ENCODE measurements at places on chromosomes 5 and 9. TPM values are rescaled to one million over a fixed set of nuclear protein-coding genes. Genes with fewer than 3 reads are reported as not detected.

GRCh38 chr5:103371046-103371607 is 112.6 kb downstream of the MACIR start:
- DNase-seq: no peak

DNA sequence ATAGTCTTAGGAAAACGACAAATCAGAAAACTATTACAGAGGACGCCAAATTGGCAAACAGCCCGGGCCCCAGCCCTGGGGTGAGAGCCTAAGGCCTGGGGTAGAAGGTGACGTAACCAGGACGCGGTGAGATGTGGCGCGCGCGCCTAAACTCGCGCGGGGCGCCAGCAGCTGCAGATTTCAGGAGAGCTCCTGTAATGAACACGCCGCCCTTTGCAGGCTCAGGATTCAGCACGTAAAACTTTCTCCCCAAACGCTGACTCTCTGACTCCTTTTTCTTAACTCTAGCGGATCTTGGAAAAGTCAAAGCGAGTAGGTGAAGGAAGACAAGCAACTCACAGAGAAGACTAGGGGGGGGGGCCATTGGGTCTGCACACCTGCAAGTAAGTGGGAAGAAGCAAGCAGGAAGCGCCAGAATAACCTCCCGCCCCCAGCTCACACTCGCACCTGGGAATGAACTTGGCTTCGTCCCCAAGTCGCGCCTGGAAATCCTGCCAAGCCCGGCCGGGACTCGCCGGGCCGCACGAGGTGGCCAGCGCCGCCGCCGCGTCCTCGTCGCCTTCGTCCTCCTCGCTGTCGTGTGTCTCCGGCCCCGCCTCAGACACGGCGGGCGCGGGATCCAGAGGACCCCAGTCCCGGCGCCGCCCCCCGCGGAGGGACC is 822 bp downstream of the RASEF start:
- no peak for DNase-seq

Gene EXOC3
- total RNA-seq: 71.2 TPM

GRCh38 chr9:79371948-79372555 is 199.7 kb upstream of the TLE4 start:
- DNase-seq: no peak

DNA sequence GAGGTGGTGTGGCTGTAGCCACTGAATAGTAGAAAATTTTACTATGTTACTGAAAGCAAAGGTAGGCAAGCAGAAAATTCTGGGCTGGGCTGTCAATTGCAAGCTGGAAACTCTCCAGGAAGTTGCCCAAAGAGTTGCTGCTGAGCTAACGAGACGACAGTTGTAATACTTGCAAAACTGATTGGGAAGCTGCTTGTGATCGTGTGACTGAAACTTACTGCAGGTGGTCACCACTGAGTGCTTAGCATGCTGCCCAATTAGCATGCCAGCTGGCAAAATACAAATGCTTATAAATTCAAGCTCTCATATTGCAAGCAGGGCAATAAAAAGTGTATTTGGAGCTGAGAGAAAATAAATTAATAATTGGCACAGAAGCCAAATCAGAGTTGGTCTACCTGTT is 758.5 kb upstream of the EDIL3 start:
- no peak for DNase-seq

GRCh38 chr9:94664801-94665200 is 25.5 kb upstream of the FBP1 start:
- DNase-seq: no peak

- DNase-seq: no peak
These were observed 641 bp downstream of the ATP6V1G1 start for GRCh38 chr9:114588210-114588609.

GRCh38 chr9:113887436-113887835 is 11.3 kb downstream of the ZNF618 start:
- DNase-seq: peak; percentile 22

GRCh38 chr5:72505539-72506157 is 1.6 kb downstream of the ZNF366 start:
- no peak for DNase-seq
